ENCODE measurements at places on chromosomes 3 and 15.

DNA sequence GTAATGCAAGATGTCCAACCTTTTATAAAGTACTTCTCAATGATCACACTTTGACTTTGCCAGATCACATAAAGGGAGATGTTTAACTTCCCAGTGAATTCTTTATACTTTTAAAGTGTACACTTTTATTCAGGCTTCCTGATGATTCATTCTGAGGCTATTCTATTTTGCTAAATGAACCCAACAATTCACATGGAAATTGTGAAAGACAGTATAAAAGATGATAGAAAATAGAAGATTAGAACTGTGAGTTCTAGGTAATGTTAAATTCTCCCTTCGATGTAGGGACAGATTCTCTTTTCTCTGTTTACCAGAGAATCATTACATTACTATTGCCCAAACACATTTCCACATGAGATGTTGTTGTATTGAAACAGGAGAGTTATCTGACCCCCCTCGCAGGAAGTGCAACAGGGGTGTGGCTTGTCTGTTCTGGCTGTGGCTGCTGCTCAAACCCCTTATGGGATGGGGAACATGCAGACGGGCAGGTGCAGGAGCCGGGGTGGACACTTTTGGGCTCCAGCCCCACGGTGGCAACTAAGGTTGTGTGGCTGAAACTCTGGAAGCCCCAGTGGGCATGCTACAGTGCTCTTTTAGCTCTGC, 131.3 kb upstream of the LRTM1 start:
- no peak for DNase-seq

GRCh38 chr15:47652328-47652727, 65.0 kb upstream of the SEMA6D start:
- DNase-seq = no peak

DNA sequence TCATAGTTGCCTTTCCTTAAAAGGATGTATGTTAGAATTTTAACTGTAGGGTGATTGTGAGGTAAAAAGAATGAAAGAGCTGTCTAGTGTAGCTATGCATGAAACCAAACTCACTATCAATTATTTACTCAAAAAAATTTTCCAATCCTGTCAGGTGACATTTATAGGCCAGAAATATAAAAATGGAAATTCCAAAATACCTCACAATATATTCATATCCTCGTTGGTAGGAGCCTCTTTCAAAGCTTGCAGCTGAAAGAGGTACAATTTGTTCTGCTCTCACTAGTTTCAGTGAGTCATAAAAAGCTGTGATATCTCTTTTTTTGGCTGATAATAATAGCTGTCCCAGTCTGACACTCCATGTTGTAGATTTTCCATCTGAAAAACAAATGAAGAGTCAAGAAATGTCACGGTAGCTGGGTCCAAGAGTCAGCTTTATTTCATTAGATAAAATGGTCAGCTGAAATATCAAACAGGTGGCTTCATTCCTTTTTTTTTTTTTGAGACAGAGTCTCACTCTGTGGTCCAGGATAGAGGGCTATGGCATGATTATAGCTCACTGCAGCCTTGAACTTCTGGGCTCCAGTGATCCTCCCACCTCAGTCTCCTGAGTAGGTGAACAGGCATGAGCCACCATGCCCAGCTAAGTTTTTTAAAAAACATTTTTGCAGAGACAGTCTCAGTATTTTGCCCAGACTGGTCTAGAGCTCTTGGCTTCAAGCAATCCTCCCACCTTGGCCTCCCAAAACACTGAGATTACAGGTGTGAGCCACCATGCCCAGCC, 50.8 kb upstream of the XRN1 start:
- DNase-seq = peak; percentile 35

DNA sequence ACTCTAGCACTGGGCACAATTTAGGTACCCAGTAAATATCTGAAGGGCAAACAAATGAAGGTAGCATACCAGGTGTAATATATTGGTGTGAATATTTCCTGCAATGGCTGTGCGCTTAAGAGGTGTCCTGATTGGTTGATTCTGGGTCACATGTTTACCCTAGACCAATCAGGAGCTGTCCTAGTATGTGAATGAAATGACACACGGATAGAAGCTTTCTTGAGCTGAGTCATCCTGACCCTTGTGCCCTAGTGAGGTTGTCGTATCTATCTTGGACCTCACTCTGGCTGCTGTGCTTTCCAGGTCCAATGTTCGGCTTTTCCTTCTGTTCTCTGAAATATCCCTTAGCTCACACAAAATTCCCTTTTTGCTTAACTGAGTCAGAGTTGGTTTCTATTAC, 58.1 kb upstream of the FOXP1 start:
- DNase-seq = no peak

- no peak for DNase-seq
These were observed 159.5 kb downstream of the PLCH1 start for GRCh38 chr3:155585384-155585783.

Data from Ammon's horn (tissue), 1 donor.